Calu3 (cell line): ENCODE measurements at places on chromosomes 1 and 21.

DNA sequence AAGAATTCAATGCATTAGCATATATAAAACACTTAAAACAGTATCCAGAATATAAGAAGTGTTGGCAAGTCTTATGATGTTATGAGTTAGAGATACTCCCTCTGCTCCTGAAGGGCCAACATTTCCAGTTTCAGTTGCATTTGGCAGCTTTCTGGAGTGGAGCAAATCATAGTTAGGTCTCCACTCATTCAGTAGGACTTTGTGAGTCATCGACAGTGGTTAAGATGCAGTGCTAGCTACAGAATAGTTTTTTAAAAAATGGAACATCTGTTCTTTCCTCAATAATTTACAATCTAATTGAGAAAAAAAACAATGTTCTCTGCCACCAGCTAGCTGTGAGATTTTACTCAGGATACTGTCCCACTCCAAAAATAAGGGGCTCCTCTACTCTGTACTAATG, 389.1 kb downstream of the HLX start:
- no peak for DNase-seq

GRCh38 chr1:39777306-39777705, 6.2 kb upstream of the OXCT2 start:
- no peak for DNase-seq

DNA sequence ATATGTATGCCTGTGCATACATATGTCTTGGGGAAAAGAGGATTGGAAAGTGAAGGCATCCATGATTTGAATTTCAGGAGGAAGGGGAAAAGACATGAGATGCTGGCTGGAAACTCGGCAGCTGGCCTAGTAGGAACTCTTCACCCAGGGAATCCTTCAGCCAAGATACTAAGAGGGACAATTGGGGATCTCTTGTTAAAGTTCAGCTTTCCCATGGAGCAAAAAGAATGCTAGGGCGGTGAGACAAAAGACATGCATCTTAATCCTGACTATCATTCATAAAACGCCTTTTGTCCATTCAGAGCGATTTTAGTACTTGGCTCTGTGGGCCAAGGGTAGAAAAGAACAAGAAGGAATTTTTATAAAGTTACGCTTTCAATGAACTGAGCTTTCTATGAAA, 20.5 kb downstream of the PDPN start:
- no peak for DNase-seq

- DNase-seq, result no peak
Measured at GRCh38 chr1:79040424-79041082, 34.0 kb upstream of the ADGRL4 start.

- DNase-seq, result no peak
Measured at GRCh38 chr1:208510192-208510952, 266.2 kb upstream of the PLXNA2 start.

GRCh38 chr1:211524521-211524920, 32.6 kb upstream of the RD3 start:
- no peak for DNase-seq

GRCh38 chr1:192940658-192941057, 118.5 kb downstream of the UCHL5 start:
- no peak for DNase-seq

DNA sequence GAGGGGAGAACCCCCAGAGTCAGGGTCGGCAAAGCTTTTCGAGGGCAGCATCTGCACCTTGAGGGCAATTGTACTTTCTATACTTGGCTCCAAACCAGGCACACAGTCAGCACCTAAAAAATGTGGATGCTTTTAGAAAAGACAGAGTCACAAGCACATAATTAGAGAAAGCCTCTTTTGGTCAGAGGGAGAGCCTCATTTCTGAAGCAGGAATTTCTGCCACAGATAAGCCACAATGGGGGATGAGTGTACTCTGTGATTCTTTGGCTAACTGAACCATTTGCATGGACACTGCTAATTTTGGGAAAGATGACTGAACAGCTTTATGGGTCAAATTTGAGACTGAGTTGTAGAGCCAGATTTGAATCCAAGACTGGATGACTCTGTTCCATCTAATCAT, 635.7 kb downstream of the KIF26B start:
- DNase-seq, result no peak

GRCh38 chr1:221458447-221459156, 283.3 kb downstream of the DUSP10 start:
- no peak for DNase-seq

GRCh38 chr21:29074783-29075182, 1.3 kb upstream of the CCT8 start:
- no peak for DNase-seq

DNA sequence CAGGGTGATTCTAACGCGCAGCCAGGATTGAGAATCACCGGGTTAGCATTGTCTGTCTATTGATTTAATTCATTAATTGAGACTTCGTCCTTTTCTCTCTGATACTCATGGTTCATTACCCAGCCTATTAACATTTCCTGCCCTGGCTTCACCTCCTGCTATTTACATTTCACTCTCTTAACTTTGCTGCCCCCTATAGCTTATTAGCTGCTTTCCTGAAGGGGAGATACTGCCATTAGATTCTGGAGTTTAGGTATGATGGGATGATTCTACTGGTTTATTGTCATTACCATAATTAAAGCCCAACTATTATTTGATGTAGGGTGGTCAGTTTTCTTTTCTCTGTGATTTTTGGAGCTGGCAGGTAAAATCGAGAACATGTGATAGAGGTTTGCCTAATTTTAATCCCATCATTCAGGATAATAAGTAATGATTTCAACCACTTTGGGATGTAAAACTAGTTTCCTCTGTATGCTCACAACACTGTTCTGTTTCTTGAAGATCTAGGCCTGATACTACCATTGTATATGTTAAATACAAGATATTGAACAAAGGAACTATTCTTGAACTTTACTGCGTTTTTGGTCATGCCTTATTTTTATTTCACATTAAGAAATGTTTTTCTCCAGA, 6.4 kb downstream of the PPP2R5A start:
- DNase-seq, result peak; percentile 36

GRCh38 chr21:17931080-17931479, 111.9 kb upstream of the C21orf91 start:
- DNase-seq, result no peak

GRCh38 chr1:240803151-240803550, 191.2 kb upstream of the GREM2 start:
- DNase-seq, result peak; percentile 38

DNA sequence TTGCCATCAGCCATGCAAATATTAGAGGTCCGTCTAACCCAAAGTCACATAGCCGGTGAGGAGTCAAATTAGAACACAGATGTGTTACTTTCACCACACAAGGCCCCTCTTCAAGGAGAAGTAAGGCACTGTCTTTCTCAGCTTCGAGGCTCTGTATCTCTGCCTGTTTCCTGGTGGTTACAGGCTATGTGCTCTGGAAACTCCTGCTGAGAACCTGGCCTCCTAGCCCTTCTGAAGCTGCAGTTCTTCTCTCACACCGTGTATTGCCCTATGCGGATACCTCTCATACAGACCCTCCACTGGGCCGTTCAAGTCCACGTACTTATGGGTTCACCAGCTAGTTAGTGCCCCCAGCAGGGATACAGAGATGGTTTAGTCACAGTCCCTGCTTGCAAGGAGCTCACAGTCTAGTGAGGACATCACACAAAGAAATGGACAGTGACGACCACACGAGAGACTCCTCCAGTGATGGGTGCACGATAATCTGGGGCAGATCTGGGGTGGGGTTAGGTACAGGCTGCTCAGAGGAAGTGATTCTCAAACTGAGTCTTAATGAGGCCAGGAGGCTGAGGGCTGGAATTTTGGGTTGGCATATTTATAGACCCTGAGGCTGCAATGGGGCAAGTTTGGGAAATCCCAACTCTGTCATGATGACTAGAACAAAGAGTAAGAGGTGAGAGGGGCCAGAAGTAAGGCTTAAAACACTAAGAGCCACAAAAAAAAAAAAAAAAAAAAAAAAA, 22.8 kb upstream of the ELOA start:
- no peak for DNase-seq

DNA sequence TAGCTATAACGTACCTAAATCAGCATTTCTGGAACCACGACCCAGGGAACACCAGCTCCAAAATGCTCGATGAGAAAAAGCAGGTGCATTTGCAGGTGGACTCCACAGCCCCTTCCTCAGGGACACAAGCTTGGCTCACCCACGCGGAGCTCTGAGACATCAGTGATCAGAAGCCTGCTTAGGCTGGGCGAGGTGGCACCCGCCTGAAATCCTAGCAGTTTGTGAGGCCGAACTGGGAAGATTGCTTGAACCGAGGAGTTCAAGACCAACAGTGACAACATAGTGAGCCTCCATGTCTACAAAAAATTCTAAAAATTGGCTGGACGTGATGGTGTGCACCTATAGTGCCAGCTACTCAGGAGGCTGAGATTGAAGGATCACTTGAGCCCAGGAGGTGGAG, 2.5 kb upstream of the TSPEAR start:
- DNase-seq, result no peak
